Hair follicular keratinocyte (primary cell): ENCODE measurements at places on chromosomes 7 and 10. TPM values are rescaled to one million over a fixed set of nuclear protein-coding genes. Genes with fewer than 3 reads are reported as not detected.

Gene ATP6V0A4
- total RNA-seq: 0.19 TPM in 1 of 2 replicates, not detected in the other

Gene GDF2
- total RNA-seq: not detected in 2 replicates

Gene GHRHR
- not detected in 2 replicates for total RNA-seq

Gene CUZD1
- 0.11 and 0.39 TPM in 2 replicates for total RNA-seq

Gene CCDC146
- total RNA-seq: 0.34 and 1.8 TPM in 2 replicates

Gene LRRC61
- total RNA-seq: 24.4 and 31.5 TPM in 2 replicates

Gene JAKMIP3
- not detected in 2 replicates for total RNA-seq

Gene EPHA1
- 35.5 and 37.2 TPM in 2 replicates for total RNA-seq

Gene CXCL12
- total RNA-seq: not detected in 2 replicates

Gene SMKR1
- total RNA-seq: 0.19 TPM in 1 of 2 replicates, not detected in the other

Gene NODAL
- 0.23 and 0.38 TPM in 2 replicates for total RNA-seq

Gene OGDHL
- total RNA-seq: 0.84 and 1.2 TPM in 2 replicates

Gene CTTNBP2
- total RNA-seq: 0.15 TPM in 1 of 2 replicates, not detected in the other

Gene GALNT17
- not detected in 2 replicates for total RNA-seq

Gene AEBP1
- 6.6 and 9.7 TPM in 2 replicates for total RNA-seq

Gene MXI1
- 8.5 and 9.9 TPM in 2 replicates for total RNA-seq

Gene TSPAN33
- total RNA-seq: 2.9 and 3.8 TPM in 2 replicates

Gene EN2
- not detected in 2 replicates for total RNA-seq

Gene ZNF804B
- total RNA-seq: not detected in 2 replicates

Gene CHST3
- 17.1 and 18.3 TPM in 2 replicates for total RNA-seq

Gene HSPA12A
- 3.7 and 7.1 TPM in 2 replicates for total RNA-seq

Gene FBH1
- 56.2 and 57.6 TPM in 2 replicates for total RNA-seq

Gene SPDYE5
- not detected in 2 replicates for total RNA-seq

Gene CLRN3
- total RNA-seq: not detected in 2 replicates

Gene RSPH10B
- total RNA-seq: 0.19 and 0.62 TPM in 2 replicates

Gene AQP1
- not detected in 2 replicates for total RNA-seq

Gene GPR26
- total RNA-seq: not detected in 2 replicates

Gene CPN1
- total RNA-seq: not detected in 2 replicates

Gene MBL2
- not detected in 2 replicates for total RNA-seq

Gene NT5C2
- total RNA-seq: 31.3 and 33.7 TPM in 2 replicates

Gene BCAP29
- total RNA-seq: 114 and 132 TPM in 2 replicates

Gene SPDYE2B
- not detected in 2 replicates for total RNA-seq

Gene GAD2
- not detected in 2 replicates for total RNA-seq

Gene SPDYE17
- total RNA-seq: not detected in 2 replicates

Gene AKR1B15
- not detected in 2 replicates for total RNA-seq

Gene PRLHR
- not detected in 2 replicates for total RNA-seq

Gene PLXDC2
- total RNA-seq: 3.0 and 7.3 TPM in 2 replicates

Gene ANKRD61
- total RNA-seq: not detected in 2 replicates

Gene ELMO1
- total RNA-seq: not detected in 2 replicates

Gene CNPY1
- total RNA-seq: not detected in 2 replicates

Gene AASS
- total RNA-seq: 14.2 and 14.9 TPM in 2 replicates

Gene PTF1A
- total RNA-seq: not detected in 2 replicates

Gene TBXAS1
- total RNA-seq: 0.57 TPM in 1 of 2 replicates, not detected in the other
